ENCODE measurements at places on chromosomes 3 and 15.

DNA sequence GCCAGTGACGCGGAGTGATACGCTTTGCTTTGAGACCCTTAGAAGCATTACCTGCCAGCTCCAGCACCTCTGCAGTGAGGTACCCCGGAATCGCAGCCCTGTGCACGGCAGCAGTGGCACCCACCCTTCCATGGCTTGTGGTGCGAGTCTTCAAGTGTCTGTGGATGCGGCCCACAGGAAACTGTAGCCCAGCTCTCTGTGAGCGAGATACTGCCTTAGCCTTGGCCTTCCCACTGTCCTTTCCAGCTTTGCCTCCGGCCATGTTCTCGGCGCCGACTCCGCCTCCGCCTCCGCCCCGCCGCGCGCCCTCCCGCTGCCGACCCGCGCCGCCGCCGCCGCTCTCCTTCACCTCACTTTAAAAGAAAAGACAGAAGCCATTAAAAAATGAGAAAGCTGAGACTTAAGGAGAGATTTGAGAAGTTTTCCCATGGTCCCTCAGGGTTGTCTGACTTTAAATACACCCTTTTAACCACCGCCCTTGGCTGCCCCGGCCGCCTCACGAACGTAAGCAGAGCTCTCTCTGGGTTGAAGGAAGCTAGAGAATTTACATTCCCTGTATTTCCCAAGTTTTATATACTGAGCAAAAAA lies 78.5 kb upstream of the FAM174B start:
- no peak for DNase-seq

DNA sequence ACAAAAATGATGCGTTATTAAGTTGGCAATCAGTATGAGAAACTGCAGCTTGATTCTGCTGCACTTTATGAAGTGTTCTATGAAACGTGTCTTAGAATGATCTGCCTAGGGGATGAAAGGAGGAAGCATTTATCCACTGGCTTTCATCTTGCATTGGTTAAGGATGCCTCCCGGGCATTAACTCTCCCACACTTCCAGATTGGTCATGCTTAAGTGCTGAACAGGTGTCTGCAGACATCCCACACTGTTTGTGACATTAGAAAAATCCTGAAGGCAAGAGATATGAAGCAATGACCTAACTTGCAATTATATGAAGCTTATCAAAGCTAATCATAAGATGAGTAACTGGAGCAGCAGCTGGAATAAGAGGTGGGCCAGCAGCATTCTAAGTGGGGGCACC lies 437.3 kb downstream of the NSUN3 start:
- DNase-seq, result no peak

- no peak for DNase-seq
These were observed 1129.3 kb downstream of the NAALADL2 start for GRCh38 chr3:175988401-175988800.

DNA sequence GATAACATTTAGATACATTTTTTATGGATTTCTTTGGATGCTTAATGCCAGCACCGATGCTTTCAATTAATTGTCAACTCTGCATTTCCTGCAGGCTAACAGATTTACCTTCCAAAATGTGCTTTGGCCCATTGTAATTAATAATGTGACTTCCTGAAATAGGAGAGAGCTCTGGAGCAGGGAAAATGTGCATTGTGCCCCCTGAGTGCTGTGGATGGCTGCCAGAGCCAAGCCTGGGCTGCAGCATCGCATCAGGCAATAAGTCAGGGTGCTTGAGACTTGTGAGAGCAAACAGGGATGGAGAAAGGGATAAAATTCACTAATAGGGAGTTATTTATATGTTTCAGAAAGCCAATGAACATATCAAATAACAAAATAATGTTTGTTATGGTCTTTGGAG lies 133.8 kb downstream of the MOBP start:
- DNase-seq, result no peak
